ENCODE measurements at places on chromosomes 3 and 15.

DNA sequence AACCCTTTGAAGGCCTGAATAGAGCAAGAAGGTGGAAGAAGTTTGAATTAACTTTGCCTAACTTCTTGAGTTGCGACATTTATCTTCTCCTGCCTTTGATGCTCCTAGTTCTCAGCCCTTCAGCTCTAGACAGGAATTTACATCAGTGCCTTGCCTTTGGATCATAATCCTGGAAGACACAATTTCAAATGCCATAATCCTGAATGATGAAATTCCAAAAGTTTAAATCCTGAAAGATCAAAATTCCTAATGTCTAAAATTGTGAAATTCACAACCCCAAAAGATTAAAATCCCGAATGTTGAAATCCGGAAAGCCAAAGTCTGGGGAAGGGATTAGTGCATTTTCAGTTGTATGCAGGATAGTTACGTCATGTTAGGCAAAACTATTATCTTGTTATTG, 166.6 kb upstream of the PDZRN3 start:
- no peak for DNase-seq

DNA sequence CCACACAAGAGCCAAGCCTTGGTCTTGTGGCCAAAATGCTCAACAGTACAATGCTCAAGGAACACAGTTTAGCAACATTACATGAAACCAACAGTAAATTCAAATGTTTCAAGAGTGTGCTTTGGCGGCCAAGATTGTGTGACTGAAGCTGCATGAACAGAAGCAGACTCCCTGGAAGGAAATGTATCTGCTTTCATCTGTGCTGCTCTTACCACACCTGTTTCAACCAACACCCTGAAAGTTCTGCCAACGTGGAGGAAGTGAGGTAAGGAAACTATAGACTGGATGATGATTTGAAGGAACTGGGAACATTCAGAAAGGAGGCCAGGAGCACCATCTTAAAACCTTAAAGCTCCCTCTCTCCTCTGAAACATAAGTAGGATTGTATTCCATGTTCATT, 55.7 kb downstream of the MB21D2 start:
- DNase-seq: no peak

- DNase-seq: no peak
These were observed 196.8 kb downstream of the GOLGA6L6 start for GRCh38 chr15:20344601-20345400.

DNA sequence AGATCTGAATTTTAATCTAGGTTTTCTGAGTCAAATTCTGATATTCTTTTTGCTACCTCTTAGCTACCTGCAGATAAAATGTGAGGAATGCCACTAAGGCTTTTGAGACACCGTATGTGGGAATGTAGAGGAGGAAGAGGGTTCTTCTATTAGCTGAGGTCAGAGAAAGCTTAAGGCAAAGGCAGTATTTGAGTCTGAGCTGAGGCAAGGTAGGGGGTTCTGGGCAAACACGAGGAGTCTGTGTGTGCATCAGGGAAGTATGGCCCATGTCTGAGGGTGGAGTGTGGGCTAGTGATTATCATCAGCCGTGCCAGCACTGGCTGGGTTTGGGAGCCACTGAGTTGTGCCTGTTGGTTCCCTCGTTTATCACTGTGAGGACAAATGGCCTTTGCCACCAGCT, 181.1 kb downstream of the SOX2 start:
- no peak for DNase-seq

- no peak for DNase-seq
These were observed 329.0 kb upstream of the AZI2 start for GRCh38 chr3:28677581-28677980.

- no peak for DNase-seq
These were observed 490.0 kb downstream of the NAALADL2 start for GRCh38 chr3:175349168-175349567.

GRCh38 chr15:82159922-82160321, 102.6 kb downstream of the EFL1 start:
- DNase-seq: no peak

- DNase-seq: no peak
These were observed 44.8 kb downstream of the TM4SF18 start for GRCh38 chr3:149288655-149289054.

- peak; percentile 8 for DNase-seq
These were observed 109.3 kb upstream of the MME start for GRCh38 chr3:154970797-154971196.

DNA sequence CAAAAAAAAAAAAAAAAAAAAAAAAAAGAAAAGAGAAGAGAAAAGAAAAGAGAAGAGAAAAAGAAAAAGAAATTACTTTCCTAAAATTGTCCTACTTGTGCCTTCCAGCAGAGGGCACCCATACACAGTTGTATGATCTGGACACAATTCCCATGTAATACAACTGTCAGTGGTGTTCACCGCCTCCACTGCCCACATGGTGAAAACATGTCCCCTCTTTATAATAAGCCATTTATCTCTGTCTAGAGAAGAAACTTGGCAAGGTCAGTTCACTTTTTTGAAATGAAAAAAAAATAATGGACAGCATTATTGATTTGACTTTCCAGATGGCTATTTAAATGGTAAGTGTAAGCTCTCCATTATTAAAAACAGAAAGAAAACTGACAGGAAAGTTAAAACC, 459.4 kb downstream of the GBE1 start:
- DNase-seq: peak; percentile 79

DNA sequence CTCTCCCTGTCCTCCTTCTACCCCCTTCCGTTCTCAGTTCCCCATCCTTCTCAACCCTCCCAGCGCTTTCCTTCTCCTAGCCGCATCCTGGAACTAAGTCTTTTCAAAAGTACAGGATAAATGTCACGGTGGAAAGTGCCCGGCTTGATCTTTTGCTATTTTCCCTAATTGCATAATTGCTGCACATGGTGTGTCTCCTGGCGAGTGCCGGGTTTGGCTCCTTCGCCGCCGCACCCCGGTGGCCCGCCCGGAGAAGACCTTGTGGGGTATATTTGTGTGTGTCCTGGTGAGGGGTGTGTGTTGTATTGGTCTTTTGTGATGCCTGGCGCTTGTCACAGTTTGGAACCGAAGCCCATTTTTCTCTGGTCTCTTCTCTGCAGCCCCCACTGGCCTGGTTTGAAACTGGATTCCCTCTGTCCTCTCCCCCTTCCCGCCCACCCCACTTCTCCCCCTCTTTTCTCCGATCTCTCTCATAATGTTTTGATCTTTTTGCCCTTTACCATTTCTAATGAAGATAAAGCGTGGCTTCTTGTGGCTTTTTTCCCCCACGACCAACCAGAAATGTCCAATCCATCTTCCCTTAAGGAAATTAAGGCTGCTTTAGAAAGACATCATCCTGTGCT, 692 bp downstream of the UBE2E2 start:
- peak; percentile 86 for DNase-seq

- DNase-seq: no peak
These were observed 18.2 kb upstream of the B4GALT4 start for GRCh38 chr3:119258915-119259314.
